ENCODE measurements at places on chromosomes 2 and 18.

DNA sequence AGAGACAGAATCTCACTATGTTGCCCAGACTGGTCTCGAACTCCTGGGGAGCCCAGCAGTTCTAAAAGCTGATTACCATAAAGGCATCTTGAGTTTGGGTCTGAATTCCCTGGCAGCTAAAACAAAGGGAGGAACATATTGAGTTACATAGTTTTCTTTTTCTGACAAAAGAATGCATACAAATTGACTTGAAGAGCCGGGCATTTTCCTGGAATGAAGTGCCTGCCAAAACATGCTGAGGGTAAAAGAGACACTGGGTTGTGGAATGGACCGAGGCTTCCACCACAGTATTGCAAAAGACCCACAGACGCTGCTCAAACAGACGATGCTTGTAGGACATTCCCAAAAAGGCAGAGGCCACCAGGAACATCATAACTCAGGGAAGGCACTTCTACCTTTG, 35.1 kb upstream of the ROCK2 start:
- DNase-seq = no peak

GRCh38 chr2:74865770-74866674, 32.1 kb downstream of the HK2 start:
- no peak for DNase-seq

- no peak for DNase-seq
Observed at GRCh38 chr18:22828171-22828570, 105.0 kb upstream of the RBBP8 start.

DNA sequence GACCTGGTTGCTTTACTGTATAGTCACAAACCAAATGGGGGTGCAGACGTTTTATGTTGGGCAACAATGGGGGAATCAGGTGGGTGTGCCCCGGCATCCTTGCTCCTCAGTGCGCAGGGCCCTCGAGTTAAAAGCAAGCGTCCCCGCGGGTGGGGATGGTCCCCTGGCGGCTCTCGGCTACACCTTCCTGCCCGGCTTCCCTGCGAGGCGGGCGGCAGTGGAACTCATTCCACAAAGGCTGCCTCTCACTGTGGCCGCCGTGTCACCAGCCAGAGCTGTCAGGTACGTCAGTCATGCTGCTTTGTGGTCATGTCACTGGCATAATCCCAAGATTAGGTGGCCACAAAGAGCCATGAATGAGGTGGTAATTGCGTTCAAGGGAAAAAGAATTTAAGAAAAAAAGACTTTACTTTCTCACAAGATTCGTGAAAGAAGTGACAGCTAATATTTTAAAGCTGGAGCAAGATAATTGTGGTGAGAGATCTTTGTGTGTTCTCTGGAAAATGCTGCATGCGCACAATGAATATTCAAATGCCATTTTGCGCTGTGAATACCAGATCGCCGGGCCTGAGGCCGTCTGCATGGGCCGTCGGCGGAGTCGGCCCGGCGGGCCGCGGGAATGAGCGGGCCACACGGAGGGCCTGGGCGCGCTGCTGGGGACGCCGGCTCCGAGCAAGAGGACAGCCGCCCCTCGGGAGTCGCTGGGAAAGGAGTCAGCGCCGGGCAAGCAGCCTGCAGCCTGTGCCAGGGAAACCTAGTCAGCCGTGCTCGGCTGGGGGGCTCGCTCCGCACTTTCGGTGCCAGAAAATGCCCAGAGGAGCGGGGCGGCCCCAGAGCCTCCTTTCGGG, 82.3 kb upstream of the LDLRAD4 start:
- no peak for DNase-seq

GRCh38 chr18:23682472-23682871, 6.8 kb upstream of the LAMA3 start:
- DNase-seq = no peak

- no peak for DNase-seq
Observed at GRCh38 chr18:13318731-13319501, 100.4 kb downstream of the LDLRAD4 start.

DNA sequence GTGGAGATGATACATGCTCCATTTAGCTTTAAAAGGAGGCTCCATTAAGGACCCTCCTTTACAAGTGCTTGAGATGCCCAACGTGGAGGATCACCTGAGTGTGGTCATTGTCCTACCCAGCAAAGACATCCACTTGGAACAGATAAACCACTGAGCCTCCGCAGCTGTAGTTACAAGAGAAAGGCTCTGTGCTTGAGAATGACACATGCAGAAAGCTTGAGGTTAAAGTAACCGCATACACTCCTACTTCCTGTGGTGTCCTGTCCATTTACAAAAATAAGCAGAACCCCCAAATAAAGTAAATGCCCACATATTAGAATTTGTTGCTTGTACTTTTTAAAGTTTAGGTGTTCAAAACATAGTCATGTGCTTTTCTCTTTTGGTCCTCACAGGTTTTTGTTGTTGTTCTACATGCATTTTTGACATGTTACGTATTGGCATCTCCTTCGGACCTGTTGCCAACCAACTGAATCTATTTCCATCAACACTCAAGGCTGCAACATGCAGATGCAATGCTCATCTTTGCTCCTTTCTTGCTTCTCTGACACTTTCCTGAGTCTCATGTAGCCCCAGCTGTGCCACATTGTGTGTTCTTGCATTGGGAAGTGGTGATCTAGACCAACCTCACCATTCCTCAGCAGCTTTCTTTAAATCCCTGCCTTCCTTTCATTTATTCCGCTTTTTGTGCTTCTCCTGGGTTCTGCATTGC, 56.0 kb downstream of the SERPINB7 start:
- no peak for DNase-seq

GRCh38 chr2:236417150-236417549, 152.5 kb upstream of the ACKR3 start:
- no peak for DNase-seq

DNA sequence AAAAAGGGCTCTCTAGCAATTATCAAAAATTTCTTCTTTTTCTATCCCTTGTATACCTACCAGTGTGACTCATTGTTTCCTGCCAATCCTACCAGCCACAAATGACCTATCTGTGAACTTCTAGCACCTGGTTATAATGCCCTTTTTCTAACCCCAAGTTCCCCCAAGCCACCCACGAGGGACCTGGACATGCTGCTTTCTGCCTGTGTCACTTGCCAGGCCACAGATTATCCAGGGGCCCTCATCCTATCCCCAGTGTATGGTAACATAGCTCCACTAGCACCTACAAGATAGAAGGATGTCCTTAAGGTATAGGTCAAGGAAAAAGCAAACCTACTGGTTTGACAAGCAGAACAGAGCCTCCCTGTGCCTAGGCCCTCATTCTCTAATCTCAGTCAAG, 26.8 kb downstream of the AAK1 start:
- DNase-seq = peak; percentile 16

- DNase-seq = no peak
Observed at GRCh38 chr2:239177325-239177724, 223.5 kb downstream of the HDAC4 start.

Data from stimulated activated CD8-positive, alpha-beta memory T cell treated with anti-CD3 and anti-CD28 coated beads, Interleukin-2, amount 100 ng/mL, for 1 hour (primary cell).